ENCODE measurements at places on chromosomes 13 and 19.

DNA sequence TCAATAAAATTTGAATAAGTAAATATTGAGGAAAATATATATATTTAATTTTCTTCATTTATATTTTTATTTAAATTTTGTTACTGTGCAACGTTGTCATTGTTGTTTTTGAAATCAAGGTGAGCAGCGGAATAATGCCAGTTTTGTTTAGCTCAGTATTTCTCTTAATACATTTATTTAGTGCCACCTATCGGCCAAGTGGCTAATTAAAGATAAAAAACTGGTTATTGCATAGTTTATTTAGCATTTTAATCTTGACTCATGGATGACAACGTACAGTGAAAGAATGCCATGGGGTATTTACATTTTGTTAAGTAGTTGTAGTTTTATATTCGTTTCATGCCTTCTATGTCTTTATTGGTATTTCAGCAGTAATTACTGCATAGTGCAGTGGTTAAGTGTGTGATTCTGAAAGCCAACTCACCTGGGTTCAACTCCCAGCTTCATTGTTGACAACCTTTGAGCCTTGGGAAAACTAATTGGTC, 265.9 kb downstream of the MYO16 start:
- peak; percentile 22 for DNase-seq

DNA sequence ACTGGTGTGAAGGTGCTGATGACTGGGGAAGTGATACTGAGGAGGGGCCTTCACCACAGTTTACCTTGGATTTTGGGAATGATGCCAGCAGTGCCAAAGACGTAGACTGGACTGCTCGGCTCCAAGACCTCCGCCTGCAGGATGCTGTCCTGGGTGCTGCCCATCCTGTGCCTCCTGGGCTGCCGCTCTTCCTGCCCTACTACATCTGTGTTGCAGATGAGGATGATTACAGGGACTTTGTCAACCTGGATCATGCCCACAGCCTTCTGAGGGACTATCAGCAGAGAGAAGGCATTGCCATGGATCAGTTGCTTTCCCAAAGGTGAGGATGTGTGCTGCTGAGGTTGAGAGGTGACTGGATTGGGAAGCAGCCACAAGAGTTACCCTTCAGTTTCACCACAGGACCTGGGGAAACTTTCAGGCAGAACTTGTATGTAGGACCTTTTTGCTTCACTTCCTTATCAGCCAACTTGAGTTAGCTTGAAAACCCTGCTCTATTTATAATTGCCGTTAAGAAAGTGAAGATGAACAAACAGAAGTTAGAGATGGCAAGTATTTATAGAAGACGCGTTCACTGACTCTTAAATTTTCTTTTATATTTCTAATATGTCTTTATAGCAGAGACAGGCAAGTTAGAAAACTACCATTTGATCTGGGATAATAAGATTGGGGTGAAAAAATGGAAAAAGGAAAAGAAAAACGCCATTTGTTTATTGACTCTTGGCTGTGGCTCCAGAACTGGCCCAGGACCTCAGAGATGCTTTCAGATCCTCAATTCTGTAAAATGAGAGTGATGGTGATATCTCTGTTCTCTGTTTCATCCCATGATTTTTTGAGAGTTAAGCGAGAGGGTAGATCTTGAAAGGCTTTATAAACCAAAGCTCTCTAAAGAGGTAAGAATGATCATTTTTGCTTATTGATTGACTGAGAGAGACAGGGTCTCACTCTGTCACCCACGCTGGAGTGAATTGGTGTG, 5.3 kb downstream of the PDCD2L start:
- no peak for DNase-seq

GRCh38 chr19:48755084-48755641, at the start of gene FGF21:
Gene FGF21, plus strand, starts transcription at chr19:48755524. Its CDS starts 713 bp downstream, at chr19:48756237.
- DNase-seq = no peak

DNA sequence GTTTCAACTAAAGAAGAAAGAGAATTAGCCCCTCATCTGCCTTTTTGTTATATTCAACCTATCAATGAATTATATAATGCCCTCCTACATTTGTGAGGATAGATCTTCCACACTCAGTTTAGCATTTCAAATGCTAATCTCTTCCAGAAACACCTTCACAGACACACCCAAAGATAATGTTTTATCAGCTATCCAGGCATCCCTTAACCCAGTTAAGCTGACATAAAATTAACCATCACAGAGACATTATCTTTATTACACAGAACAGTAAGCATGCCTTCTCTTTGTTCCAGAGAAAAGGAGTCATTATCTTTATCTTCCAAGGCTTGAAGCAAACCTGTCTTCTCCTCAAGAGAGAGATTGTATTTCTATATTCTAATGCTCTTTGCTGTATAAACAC, 53.1 kb downstream of the PCDH20 start:
- no peak for DNase-seq

DNA sequence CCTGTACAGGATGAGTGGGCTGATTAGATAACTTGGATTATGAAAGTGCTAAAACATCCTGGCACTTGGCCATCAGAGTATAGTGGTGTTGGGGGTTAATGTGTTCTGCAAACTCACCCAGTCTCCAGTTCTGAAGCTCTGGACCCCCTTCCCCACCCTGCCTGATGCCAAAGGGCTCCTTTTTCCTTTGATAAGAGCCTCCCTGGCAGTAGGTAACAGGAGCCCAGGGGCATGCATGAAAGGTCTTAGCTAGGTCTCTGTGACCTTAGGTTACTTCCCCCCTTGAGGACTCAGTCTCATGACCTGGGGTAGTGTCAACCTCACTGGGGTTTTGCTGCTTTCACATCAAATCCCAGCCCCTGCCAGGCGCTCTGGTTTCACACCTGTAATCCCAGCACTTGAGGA, 2.5 kb downstream of the RPS28 start:
- DNase-seq = no peak

DNA sequence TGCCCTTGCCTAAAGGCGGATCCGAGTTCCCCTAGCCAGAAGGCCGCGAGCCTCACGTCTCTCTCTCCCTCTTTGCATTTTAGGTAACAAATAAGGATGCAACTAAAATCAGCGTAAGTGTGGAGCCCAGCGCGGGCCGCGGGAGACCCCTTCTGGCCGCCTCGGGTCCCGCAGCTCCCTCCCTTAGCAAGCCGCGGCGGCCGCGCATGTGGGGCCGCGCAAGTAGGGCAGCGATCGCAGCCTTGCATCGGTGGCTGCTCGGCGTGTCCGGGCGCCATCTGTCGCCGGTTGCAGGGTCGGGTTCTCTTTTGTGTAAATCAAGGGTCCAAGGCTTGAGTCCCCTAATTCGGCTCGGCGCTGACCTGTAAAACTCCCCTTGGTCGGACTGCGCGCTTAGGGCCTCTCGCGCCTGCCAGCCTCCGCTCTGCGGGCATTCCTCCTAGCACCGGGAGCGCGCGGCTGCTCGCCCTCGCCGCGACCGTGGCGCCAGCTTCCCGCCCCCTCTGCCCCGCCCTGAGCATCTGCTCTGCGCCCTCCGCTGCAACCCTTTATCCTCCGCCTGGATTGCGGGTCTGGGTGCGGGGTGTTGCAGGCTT, 2.7 kb downstream of the VSTM2B start:
- DNase-seq = peak; percentile 70

DNA sequence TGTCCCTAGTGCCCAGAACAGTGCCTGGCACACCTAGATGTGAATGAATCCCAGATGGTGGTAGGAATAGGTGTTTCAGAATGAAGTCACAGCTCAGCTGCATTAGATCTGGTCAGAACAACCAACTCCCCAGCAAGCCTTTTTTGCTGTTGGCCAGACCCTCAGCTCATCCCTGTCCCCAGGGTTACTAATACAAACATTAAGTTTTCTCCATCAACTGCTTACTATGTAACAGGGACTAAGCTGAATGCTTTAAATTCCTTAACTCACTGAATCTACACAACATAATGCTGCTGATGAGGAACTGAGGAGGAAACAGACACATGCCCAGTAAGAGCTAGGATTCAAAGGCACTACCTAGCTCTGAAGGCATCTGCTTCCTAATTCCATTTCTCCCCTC, 18.8 kb downstream of the SMG9 start:
- DNase-seq = no peak

GRCh38 chr19:45554481-45554880, 30.1 kb downstream of the OPA3 start:
- no peak for DNase-seq

DNA sequence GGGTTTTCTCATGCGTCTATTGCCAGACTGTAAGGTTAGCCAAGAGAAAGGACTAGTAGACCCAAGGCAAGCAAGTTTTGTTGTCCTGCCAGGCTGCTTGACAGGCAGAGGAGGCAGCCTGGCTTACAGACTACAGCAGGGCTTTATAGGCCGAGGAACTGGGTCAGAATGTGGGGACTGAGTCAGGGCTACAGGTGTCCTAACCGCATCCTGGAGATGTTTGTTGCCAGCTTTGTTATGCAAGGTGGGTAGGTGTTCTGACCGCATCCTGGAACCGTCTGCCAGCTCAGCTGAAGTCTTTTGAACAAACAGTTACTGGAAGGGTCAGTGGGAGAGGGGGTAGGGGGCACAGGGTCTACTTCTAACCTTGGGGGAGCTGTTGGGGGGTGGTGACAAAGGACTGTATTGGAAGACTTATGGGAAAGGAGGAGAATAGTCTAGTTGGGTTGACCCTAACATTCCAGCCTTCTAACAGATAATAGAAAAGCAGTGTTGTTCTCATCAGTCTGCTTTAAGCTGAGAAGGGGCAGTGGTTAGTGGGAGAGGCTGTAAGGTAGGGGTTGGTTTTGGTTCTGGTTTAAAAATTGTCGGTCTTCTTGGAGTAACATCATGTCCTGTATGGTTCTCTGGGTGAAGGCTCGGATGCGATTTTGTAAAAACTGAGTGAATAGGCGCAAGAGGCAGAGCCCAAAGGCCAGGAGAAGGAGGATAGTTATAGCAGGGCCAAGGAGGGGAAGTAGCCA, 913.8 kb upstream of the SLITRK5 start:
- DNase-seq = no peak

GRCh38 chr19:49579947-49580263, 451 bp downstream of the NOSIP start:
- no peak for DNase-seq

DNA sequence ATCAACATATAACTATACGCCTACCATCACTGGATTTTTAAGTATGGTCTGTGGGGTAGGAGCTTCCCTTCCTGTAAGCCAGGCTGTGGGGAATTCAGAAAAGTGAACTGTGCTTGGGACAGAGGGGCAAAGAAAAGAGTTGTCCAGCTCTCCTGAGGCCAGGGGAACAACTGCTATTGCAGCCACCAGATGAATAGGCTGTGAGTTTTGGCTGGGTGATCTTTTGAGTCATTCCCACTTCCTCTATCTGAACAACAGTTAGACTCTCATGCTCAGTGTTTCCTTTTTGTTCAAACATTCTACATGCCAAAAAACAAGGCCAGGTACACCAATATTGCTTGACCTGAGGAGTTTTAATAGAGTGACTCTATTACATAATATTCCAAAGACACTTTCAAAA, 426.2 kb upstream of the DACH1 start:
- DNase-seq = no peak

GRCh38 chr13:21670006-21670882, 629 bp upstream of the FGF9 start:
- no peak for DNase-seq

DNA sequence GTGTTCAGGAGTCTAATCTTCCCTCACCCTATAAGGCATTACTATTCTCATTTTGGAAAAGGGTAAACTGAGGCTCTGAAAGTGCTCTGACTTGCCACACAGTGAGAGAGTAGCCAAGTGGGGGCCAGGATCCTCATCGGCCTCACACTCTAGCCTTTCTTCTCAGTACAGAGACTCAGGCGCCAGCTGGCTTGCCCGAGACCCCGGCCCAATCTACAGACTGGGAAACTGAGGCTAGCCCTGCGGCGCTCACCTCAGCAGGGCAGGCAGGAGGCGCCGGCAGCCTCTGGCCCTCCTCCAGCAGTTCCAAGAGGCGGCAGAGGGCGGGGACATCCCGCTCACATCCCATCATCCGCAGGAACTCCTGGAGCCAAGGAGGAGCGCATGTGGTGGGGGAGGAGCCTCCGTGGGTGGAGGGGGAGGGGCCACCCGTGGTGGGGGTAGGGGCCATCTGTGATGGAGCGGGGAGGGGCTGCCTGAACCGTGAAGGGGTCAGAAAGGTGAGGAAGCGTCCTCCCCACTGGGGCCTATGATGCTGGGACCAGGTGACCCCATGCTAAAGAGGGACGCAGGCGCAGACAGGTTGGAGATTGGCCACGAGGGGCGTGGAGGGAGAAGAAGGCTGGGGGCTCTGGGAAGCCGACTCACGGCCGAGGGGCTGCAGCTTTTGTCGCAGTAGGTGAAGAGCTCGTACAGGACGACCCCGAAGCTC, 8.7 kb upstream of the INSL3 start:
- DNase-seq = peak; percentile 81

GRCh38 chr13:29532116-29532515, 63.4 kb downstream of the SLC7A1 start:
- no peak for DNase-seq

GRCh38 chr19:10454267-10454666, 33.9 kb downstream of the PDE4A start:
- DNase-seq = peak; percentile 33

GRCh38 chr19:326871-327270, 17.7 kb downstream of the MIER2 start:
- no peak for DNase-seq

DNA sequence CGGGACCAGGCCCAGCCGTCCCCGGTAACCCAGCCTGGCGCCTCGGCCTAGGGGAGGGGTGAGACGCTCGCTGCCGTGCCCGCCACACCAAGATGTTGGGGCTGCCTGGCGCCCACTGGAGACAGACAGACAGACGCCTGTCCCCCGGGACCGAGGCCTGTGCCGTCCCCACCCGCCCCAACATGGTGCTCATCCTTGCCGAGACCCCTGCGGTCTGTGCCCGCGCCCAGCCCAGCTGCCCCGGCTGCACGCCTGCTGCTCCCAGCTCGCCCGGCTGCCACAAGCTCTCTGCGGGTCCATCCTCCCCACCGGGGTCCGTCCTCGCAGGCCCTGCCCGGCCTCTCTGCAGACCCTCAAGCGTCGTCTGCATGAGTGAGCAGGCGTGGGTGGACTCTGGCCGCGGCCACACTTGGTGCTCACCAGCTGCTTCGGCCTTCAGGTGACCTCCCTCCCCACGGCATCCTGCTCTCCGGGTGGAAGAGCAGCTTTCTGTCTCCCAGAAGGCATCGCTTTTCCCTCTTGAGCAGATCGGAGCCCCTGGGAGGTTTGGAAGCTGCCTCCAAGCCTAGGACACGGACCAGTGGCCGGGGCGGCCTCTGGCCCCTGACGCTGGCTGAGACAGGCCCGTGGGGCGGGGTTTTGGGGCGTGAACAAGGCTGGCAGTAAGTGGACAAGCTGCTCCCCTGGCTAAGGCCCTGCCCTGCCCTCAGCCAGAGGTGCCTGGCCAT, 6.7 kb upstream of the TMPRSS9 start:
- DNase-seq = no peak

DNA sequence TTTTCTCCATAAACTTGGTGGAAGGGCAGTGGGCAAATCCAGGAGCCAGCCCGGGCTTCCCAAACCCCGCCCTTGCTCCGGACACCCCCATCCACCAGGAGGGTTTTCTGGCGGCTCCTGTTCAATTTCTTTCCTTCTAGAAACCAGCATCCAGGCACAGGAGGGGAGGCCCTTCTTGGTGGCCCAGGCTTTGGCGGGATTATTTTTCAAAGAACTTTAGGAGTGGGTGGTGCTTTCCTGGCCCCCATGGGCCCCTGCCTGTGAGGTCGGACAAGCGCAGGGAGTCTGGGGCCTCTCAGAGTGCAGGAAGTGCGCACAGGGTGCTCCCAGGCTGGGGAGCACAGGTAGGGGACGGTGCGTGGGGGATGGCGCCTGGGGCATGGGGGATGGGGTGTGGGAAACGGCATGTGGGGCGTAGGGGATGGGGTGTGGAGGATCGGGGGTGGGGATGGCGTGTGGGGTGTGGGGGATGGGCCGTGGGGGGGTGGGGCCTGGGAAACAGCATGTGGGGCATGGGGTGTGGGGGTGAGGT, 396 bp downstream of the F7 start:
- DNase-seq = no peak
